ENCODE measurements at places on chromosomes 6 and 20.

- DNase-seq: no peak
Observed at GRCh38 chr20:3871550-3872265, 17.5 kb upstream of the PANK2 start.

GRCh38 chr6:15340105-15340601 is 94.3 kb downstream of the JARID2 start:
- no peak for DNase-seq

GRCh38 chr20:21338291-21338690 is 35.2 kb downstream of the XRN2 start:
- no peak for DNase-seq

GRCh38 chr6:135006386-135006914 is 48.2 kb downstream of the HBS1L start:
- no peak for DNase-seq

DNA sequence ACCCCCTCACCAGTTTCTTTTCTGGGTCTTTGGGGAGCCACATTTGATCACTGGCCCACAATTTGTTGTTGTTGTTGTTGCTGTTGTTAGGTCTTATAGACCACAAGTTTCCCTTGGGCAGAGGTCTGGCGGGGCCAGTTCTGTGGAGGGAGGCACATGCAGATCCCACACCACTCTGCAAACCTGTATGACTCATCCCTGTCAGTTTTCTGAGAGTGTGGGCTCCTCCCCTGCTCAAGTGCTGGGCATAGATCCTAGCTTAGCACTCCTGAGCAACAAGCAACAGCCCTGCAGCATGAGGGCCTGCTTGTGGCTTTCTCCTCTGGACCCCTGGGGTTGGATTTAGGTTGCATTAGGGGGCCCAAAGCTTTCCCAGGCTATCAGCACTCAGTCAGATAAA is 411.1 kb upstream of the HTR1E start:
- no peak for DNase-seq

DNA sequence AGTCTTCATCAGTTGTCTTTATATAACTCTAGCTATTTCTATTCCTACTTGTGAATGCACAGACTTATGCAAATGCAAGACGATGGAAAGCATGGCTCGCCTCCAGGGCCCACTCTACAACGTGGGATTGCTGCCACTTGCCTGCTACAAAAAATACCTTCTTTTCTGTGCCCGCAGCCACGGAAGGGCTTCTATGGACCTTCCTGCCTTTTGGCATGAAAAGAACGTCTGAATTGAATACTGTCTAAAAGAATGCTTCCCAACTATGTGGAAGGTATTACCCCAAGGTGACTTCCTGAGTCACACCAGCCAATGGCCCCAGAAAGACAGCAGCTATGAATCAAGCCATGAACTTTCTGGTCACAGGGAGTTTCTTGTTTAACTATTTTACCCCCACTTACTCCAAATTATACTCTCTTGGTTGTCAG is 261.2 kb downstream of the HIVEP2 start:
- DNase-seq: no peak

DNA sequence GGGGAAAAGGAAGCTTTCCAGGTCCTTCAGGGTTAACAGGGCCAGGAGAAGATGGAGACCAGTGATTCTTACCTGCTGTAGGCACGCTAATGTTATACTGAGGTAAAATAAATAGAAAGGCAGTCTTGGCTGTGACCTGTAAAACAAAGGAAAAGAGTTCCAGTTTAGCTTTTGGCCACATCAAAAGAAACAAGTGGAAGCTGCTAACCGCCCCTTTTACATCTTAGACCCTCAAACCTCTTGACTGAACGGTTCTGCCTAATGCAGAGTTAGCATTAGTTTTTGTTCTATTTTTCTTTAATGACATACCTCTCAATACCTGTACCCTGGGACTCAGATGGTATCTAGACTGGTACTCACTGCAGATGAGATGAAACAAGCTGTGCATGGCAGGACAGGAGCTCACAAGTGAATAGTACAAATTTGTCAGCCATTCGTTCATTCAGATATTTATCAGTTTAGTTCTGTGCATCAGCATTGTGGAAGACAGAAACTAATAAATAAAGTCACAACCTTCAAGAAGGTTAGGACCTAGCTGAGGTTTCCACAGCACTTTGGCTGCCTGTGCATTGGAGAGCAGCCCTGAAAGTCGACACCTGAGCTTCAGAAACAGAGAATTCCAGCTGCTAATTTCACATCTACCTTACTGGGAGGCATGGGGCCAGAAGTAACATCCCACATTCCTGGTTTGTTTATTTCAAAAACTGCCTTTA is 41.0 kb downstream of the TRAM2 start:
- no peak for DNase-seq

DNA sequence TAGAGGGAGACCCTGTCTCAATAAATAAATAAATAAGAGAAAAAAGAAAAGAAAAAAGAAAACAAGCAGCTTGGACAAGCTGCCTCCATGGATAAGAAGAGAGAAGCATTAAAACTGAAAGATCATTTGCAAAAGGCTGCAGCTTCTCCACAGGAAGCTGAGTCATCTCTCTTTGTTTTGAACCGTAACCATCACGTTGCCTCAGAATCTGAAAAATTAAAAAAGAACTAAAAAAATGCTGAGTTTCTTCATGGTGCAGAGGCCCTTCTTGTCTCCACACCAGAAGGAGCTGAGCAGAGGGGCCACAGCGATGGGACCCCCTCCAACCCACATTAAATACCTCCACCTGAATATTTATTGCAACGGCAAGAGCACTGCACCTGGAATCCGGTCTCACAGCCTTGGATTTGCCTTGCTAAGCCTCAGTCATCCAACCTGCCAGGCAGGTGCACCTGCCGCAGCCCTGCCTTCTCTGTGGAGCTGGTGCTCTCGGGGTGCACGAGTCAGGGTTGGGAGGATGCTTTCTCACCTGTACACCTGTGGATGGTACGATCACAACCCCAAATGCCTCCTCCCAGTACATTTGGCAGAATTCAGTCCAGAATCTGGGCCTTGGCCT is 28.1 kb downstream of the TOX2 start:
- no peak for DNase-seq

GRCh38 chr6:39344821-39345280 is 22.3 kb upstream of the KCNK16 start:
- DNase-seq: no peak
